Esophagus muscularis mucosa (tissue), 4 donors: ENCODE measurements at places on chromosomes 12 and 14. TPM values are rescaled to one million over a fixed set of nuclear protein-coding genes. Genes with fewer than 3 reads are reported as not detected.

DNA sequence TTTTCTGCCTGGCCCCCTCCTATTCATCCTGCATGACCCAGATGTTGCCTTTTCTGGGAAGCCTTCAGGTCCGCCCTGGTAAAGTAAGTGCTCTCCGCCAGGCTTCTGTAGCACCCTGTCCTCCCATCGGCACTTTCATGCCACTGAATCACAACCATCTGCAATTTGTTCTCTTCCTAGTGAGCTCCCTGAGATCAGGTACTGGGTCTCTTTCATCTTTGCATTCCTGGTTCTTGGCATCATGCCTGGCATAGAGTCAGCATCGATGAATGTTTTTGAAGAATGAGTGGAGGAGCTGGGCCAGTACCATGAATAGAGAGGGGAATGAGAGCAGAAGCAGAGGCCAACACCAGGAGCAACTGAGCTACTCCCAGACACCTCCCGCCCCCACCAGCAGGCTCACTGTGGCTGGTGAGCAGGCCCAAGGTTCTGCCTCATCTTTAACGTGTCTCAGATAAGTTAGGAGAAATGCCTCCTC is 13.1 kb downstream of the ZDHHC22 start:
- peaks cover 13% of the 10 kb centered on the region for H3K4me1 ChIP-seq
- no peak overlapping the region for H3K4me3 ChIP-seq
- H3K27ac ChIP-seq = no peak overlapping the region
- no peak for DNase-seq

Gene KRT2
- not detected for total RNA-seq

Gene TEX52
- not detected for total RNA-seq

DNA sequence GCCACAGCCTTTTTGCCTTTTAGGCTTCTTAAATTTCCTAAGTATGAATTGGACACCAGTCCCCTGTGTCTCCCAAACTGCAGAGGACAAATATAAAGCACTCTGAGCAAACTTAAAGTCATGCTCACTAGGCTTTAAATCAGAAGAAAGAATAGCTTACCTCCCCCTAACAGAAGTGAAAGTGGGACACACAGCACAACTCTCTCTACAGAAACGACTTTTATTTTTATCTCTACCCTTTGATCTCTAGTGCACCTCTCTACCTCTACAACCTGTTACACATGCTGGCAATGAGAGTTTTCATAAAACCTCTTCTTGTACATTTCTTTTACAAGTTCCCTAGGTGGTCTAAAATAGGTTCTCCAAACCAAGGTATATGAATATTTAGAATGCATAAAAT is 19.7 kb downstream of the IAPP start:
- H3K27me3 ChIP-seq = no peaks in the 10 kb centered on the region
- no peaks in the 10 kb centered on the region for H3K4me1 ChIP-seq
- DNase-seq = no peak

Gene IL26
- total RNA-seq = not detected

DNA sequence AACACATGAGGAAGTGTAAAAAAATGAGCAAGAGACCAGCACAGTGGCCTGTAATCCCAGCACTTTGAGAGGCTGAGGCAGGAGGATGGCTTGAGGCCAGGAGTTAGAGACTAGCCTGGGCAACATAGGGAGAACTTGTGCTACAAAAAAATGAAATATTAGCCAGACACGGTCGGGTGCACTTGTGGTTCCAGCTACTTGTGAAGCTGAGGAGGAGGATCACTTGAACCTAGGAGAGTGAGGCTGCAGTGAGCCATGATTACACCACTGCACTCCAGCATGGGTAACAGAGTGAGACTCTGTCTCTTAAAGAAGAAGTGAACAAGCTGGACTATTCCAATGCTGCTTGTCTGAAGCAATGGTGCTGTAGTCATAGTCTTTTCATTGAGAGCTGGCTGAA is 36.3 kb upstream of the MAP3K9 start:
- DNase-seq = no peak
- H3K27me3 ChIP-seq = no peaks in the 10 kb centered on the region
- H3K36me3 ChIP-seq = no peaks in the 10 kb centered on the region
- no peak overlapping the region for H3K4me3 ChIP-seq
- peaks cover 11% of the 10 kb centered on the region for H3K4me1 ChIP-seq
- H3K27ac ChIP-seq = no peak overlapping the region
